Neuronal stem cell (in vitro differentiated cells): ENCODE measurements at places on chromosomes 6 and 20.

DNA sequence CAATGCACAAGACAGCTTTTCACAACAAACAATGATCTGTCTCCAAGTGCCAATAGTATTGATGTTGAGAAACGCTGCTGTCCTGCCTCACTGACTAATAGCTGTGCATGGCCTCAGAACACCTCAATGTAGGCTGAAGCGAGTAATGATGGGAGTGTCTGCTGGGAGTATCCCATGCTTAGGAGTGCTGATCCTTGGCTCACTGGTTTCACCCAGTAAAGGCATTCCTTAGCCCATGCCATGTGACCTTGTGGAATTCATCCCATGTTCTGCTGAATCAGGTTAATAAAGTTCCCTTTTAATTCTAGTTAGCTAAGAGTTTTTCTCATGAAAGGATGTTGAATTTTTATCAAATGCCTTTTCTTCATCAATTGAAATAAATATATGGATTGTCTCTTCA is 3.8 kb upstream of the WFDC12 start:
- no peak overlapping the region for H3K4me3 ChIP-seq
- DNase-seq, result no peak
- no peaks in the 10 kb centered on the region for H3K36me3 ChIP-seq
- no peak overlapping the region for H3K27ac ChIP-seq
- no peaks in the 10 kb centered on the region for H3K27me3 ChIP-seq

GRCh38 chr20:19907326-19908056 is 109.7 kb upstream of the NAA20 start:
- no peaks in the 10 kb centered on the region for H3K4me1 ChIP-seq
- no peak overlapping the region for H3K27ac ChIP-seq
- DNase-seq, result no peak
- H3K27me3 ChIP-seq, result no peaks in the 10 kb centered on the region
- H3K4me3 ChIP-seq, result no peak overlapping the region

GRCh38 chr6:53828966-53829697 is 34.3 kb downstream of the LRRC1 start:
- H3K36me3 ChIP-seq, result no peaks in the 10 kb centered on the region
- no peak overlapping the region for H3K4me3 ChIP-seq
- no peaks in the 10 kb centered on the region for H3K27me3 ChIP-seq
- DNase-seq, result no peak
- H3K4me1 ChIP-seq, result peaks cover 8% of the 10 kb centered on the region
- H3K27ac ChIP-seq, result no peak overlapping the region

- no peak for DNase-seq
- no peaks in the 10 kb centered on the region for H3K4me1 ChIP-seq
- no peaks in the 10 kb centered on the region for H3K27me3 ChIP-seq
- no peaks in the 10 kb centered on the region for H3K36me3 ChIP-seq
- H3K27ac ChIP-seq, result no peak overlapping the region
Observed at GRCh38 chr6:98787961-98788360, 46.4 kb upstream of the POU3F2 start.

- no peak overlapping the region for H3K27ac ChIP-seq
- H3K4me3 ChIP-seq, result no peak overlapping the region
- no peaks in the 10 kb centered on the region for H3K27me3 ChIP-seq
- DNase-seq, result no peak
Observed at GRCh38 chr6:138685257-138685656, 88.3 kb upstream of the CCDC28A start.

GRCh38 chr20:49705358-49705757 is 8.3 kb downstream of the B4GALT5 start:
- no peaks in the 10 kb centered on the region for H3K27me3 ChIP-seq
- H3K4me3 ChIP-seq, result no peak overlapping the region
- no peak for DNase-seq
- H3K27ac ChIP-seq, result no peak overlapping the region

- peaks cover 5% of the 10 kb centered on the region for H3K4me1 ChIP-seq
- no peaks in the 10 kb centered on the region for H3K36me3 ChIP-seq
- H3K27ac ChIP-seq, result no peak overlapping the region
- H3K4me3 ChIP-seq, result no peak overlapping the region
- DNase-seq, result no peak
Observed at GRCh38 chr6:157767775-157768156, 55.3 kb upstream of the SNX9 start.

GRCh38 chr6:12482386-12483375 is 192.5 kb downstream of the EDN1 start:
- no peaks in the 10 kb centered on the region for H3K4me1 ChIP-seq
- H3K27me3 ChIP-seq, result no peaks in the 10 kb centered on the region
- DNase-seq, result no peak
- no peaks in the 10 kb centered on the region for H3K36me3 ChIP-seq
- no peak overlapping the region for H3K27ac ChIP-seq

- peaks cover 15% of the 10 kb centered on the region for H3K36me3 ChIP-seq
- H3K27ac ChIP-seq, result no peak overlapping the region
- H3K27me3 ChIP-seq, result no peaks in the 10 kb centered on the region
- DNase-seq, result no peak
- H3K4me1 ChIP-seq, result peaks cover 20% of the 10 kb centered on the region
- H3K4me3 ChIP-seq, result no peak overlapping the region
Observed at GRCh38 chr20:63163171-63163570, 52.8 kb downstream of the YTHDF1 start.

DNA sequence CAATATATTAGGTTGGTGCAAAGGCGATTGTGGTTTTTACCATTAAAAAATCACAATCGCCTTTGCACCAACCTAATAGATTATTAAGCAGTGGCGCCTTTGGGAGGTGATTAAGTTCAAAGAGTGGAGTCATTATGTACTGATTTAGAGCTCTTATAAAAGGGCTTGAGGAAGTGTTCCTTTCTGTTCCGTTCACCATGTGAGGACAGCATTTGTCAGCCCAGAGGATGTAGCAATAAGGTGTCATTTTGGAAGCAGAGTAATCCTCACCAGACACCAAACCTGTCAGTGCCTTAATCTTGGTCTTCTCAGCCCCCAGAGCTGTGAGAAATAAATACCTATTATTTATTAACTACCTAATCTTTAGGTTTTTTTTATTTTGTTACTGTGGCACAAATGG is 542.1 kb upstream of the MAN1A1 start:
- no peaks in the 10 kb centered on the region for H3K36me3 ChIP-seq
- no peak overlapping the region for H3K27ac ChIP-seq
- H3K27me3 ChIP-seq, result no peaks in the 10 kb centered on the region
- no peak overlapping the region for H3K4me3 ChIP-seq

DNA sequence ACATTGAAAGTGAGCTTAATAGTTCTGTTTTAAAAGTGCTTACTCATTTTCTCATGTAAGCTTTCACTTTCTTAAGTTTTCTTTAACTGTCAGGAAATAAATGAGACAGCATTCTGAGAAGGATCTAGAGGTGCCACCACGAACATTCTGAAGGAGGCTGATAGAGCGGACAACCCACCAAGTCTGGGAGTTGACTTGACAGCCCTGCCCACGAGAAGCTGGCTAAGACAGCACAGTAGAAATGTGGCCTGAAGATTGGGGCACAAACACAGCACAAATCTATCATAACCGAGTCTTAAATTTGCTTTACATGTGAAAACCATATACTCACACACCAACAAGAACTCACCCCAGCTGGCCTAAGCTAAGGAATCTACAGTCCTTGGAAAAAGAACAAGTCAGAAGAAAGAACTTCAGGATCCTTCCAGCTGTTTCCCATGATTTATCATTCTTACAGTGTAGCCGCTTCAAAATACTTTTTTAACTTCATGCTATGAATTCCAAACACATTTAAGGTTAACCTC is 144.2 kb upstream of the TNFAIP3 start:
- no peaks in the 10 kb centered on the region for H3K36me3 ChIP-seq
- no peaks in the 10 kb centered on the region for H3K4me1 ChIP-seq
- no peak overlapping the region for H3K4me3 ChIP-seq

DNA sequence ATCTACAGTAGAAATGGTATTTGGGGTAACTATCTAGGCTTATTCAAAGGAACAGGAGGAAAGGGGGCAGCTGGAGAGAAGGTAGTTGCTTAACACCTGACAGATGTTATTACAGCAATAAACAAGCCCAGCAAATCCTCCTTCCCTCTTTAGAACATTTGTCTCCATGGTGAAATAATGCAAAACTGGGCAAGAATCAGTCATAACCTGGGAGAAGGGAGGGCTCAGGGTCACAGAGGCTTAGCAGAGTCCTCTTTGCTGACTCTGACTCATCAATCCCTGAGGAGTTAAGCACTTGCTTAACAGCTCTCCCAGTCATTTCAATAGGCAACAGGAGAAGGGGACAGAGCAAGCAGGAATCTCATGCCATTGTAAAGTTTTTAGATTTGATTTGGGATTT is 230.3 kb downstream of the IBTK start:
- H3K4me1 ChIP-seq, result peaks cover 2% of the 10 kb centered on the region
- peak; percentile 15 for DNase-seq
- no peak overlapping the region for H3K27ac ChIP-seq
- H3K4me3 ChIP-seq, result no peak overlapping the region

- H3K4me3 ChIP-seq, result no peak overlapping the region
- H3K36me3 ChIP-seq, result peaks cover 45% of the 10 kb centered on the region
- H3K27ac ChIP-seq, result no peak overlapping the region
- H3K27me3 ChIP-seq, result no peaks in the 10 kb centered on the region
- no peak for DNase-seq
Observed at GRCh38 chr6:4023240-4023639, 55.7 kb downstream of the FAM217A start.

DNA sequence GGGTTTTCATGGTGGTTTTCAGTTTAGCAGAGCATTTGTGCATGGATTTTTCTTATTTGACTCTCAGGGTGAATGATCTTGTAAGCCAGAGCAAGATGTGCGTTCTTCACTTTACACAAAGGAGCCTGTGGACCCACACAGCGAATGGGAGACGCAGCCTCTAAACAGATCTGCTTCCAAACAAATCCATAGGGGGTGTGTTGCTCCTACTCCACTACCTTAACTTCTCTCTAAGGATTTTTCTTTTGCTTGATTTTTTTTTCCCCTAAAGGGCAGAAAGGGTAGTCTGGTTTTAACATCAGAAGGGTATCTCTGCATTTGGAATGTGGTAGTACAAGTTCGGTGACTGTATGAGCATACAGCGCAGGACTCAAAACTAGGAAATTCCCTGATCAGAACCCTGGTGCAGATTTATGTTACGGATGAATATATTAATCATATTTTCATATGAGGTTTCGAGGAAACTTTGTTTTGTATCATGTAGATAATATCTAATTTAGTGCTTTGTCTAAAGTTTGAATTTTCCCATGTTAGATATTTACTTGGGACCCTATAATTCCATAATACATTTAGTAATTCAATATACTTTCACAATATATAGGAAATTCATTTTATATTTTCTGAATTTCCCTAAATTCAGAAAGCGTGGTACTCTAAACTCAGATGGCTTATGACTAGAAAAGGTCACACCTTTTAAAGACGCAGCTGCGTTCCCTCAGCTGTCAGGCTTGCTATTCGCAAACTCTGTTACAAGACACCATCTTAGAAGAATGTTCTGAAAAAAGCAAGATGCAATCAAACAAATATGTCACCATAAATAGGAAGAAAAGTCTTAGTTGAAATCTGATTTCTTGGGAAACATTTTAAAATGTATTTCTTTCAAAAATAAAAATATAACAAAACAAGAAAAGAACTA is 196.9 kb downstream of the TMEM242 start:
- no peaks in the 10 kb centered on the region for H3K27me3 ChIP-seq
- H3K4me3 ChIP-seq, result no peak overlapping the region
- H3K4me1 ChIP-seq, result peaks cover 3% of the 10 kb centered on the region
- H3K27ac ChIP-seq, result no peak overlapping the region
- H3K36me3 ChIP-seq, result peaks cover 12% of the 10 kb centered on the region

DNA sequence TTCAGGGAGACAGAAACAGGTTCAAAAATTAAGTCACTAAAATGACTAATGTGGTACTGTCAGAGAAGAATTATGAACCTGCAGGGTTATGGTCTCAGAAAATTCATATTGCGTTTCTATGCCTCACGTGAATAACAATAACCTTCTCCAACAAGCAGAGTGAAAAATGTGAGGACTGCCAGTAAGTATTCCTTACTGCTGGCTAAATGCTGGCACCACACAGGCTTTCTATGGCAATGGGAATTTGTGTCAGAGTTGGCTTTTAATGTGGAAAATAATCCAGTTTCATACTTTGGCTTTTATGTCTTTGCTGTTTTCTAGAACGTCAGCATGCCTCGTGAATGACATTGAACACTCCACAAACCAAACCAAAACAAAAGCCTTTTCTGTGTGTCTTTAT is 656.0 kb downstream of the KIF16B start:
- no peaks in the 10 kb centered on the region for H3K4me1 ChIP-seq
- no peak overlapping the region for H3K27ac ChIP-seq
- H3K4me3 ChIP-seq, result no peak overlapping the region
- DNase-seq, result no peak

GRCh38 chr6:16851758-16852157 is 90.5 kb upstream of the ATXN1 start:
- peaks cover 9% of the 10 kb centered on the region for H3K4me1 ChIP-seq
- H3K27me3 ChIP-seq, result no peaks in the 10 kb centered on the region

GRCh38 chr6:40671001-40671693 is 84.0 kb upstream of the LRFN2 start:
- H3K27me3 ChIP-seq, result no peaks in the 10 kb centered on the region
- no peak overlapping the region for H3K27ac ChIP-seq
- no peak overlapping the region for H3K4me3 ChIP-seq
- DNase-seq, result no peak

GRCh38 chr20:43043887-43044286 is 145.8 kb downstream of the PTPRT start:
- no peak overlapping the region for H3K4me3 ChIP-seq
- no peak for DNase-seq
- no peaks in the 10 kb centered on the region for H3K27me3 ChIP-seq
- H3K36me3 ChIP-seq, result no peaks in the 10 kb centered on the region
- no peaks in the 10 kb centered on the region for H3K4me1 ChIP-seq

GRCh38 chr20:5095931-5096330 is 23.8 kb downstream of the PCNA start:
- no peak overlapping the region for H3K4me3 ChIP-seq
- no peak overlapping the region for H3K27ac ChIP-seq
- peaks cover 85% of the 10 kb centered on the region for H3K36me3 ChIP-seq
- no peaks in the 10 kb centered on the region for H3K4me1 ChIP-seq
